Glutamatergic neuron (in vitro differentiated cells): ENCODE measurements at places on chromosomes 1 and 21.

- no peak for DNase-seq
Observed at GRCh38 chr1:77817368-77818209, 38.1 kb downstream of the MIGA1 start.

GRCh38 chr1:23601968-23602876, 42.9 kb upstream of the ID3 start:
- no peak for DNase-seq

- DNase-seq: peak; percentile 73
Observed at GRCh38 chr1:39646232-39647081, 7.0 kb upstream of the HEYL start.

DNA sequence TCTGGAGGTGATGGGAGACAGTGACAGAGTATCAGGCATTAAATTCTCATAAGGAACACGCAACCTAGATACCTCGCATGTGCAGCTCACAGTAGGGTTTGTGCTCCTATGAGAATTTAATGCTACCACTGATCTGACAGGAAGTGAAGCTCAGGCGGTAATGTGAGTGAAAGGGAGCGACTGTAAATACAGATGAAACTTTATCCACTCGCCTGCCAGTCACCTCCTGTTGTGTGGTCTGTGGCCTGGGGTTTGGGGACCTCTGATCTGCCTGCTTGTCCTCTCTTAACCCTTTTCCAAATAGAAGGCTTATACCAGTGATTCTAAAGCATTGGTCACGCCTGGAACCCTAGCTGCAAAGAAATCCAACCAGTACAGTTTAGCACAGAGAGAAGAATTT, 15.3 kb downstream of the GABPA start:
- no peak for DNase-seq

DNA sequence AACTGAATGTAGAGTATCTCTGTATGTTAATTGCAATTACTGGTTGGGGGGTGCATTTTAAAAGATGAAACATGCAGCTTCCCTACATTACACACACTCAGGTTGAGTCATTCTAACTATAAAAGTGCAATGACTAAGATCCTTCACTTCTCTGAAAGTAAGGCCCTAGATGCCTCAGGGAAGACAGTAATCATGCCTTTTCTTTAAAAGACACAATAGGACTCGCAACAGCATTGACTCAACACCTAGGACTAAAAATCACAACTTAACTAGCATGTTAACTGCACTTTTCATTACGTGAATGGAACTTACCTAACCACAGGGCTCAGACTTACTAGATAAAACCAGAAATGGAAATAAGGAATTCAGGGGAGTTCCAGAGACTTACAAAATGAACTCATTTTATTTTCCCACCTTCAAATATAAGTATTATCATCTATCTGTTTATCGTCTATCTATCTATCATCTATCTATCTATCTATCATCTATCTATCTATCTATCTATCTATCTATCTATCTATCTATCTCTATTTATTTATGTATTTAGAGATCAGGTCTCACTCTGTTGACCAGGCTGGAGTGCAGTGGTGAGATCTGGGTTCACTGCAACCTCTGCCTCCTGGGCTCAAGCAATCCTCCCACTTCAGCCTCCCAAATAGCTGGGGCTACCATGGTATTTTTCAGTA, 47.8 kb downstream of the CHML start:
- DNase-seq: no peak

GRCh38 chr1:43522776-43523480, 7.8 kb upstream of the PTPRF start:
- DNase-seq: no peak

DNA sequence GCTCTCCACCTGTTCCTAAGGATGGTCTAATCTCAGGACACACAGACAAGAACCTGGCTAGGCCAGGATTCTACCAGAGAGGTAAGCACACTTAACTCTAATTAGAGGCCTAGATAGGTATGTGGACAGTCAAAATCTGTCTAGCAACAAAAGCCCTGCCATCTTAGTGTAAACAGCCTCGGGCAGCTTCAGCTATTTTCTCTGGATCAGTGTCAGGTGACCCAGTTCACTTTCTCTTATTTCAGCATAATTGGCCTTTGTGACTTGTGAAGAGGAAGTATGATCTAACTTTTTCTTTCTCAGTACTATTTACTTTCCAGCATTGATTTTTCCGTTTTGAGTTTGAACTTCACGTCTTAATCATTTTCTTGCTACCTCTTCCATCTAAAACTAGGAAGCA, 217.7 kb downstream of the CRB1 start:
- DNase-seq: no peak

DNA sequence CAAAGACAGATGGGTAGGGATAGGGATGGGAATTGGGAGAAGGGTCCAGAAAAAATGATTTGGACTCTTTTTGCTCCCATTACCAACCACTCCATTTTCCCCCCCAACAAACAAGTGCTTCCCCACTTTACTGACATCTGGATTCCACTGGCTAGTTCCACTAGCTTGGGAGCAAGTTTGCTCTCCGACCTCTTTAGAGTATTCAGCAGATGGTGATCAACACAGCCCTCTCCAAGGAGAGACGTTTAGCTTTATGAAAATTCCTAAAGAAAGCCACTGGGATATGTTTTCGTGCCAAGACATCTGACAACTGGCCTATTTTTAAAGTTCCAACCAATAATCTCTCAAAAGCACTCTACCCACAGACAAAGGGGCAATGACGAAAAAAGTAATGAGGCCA, 50.3 kb downstream of the ITPKB start:
- no peak for DNase-seq

DNA sequence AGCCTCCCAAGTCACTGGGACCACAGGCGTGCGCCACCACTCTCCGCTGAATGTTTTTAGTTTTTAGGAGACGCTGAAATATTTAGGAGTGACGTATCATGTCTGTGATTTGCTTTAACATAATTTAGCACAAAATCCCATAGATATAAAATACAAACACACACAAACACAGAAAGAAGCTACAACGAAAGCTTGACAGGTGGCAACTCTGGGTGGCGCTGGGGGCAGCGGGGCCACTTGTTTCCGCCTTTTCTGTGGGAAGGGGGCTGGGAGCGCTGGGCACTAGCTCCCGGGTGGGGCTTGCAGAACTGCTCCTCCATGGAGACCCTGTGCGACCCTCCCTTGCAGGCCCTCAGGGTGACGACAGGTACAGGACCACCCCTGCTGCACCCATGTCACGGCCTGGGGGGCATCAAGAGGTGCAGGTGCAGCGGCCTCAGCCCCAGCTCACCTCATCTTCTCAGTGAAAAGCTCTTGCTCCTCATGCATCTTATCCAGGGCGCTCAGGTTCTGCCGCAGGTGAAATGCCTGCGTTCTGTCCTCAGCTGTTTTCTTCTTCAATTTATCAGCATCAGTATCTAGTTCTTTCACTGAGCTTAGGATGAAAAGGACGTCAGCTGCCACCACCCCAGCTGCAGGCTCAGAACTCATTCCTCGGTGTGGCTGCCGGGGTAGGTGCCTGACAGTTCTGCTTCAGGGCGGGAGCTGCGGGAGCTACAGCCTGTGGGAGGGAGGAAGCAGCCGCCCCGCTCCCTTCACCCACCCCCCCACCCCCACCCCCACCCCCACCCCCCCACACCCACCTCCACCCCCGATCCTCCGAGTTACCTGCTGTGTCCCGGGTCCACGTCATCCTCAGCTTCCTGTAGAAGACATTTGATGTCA, 15.3 kb downstream of the CFAP74 start:
- no peak for DNase-seq

DNA sequence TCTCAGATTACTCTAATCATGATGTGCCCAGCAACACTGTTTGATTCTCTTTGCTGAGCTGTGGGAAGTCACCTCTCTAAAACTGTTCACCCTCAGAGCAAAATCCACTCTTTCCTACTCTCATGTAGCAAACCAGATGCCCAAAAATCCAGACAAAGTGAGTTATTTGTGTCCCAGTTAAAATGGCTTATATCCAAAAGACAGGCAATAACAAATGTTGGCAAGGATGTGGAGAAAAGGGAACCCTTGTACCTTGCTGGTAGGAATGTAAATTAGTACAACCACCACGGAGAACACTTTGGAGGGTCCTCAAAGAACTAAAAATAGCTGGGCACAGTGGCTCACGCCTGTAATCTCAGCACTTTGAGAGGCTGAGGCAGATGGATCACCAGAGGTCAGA, 384.0 kb downstream of the HHIPL2 start:
- DNase-seq: no peak

DNA sequence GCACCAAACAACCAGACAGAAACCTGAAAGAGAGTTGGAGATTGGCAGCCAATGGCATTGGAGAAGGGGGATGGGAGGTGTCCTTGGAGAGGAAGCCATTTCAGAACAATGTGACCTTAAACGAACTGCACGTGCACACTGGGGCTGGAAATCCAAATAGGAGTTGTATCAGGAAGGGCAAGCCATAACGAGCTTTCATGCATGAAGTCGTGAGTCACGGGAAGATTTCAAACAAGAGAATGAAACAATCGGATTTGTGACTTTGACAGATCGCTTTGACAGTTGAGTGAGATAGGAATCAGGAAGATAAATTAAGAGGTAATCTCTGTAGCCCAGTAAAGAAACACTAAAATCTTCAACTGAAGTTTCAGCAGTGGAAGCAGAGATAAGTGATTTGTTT, 445.8 kb upstream of the ZP4 start:
- DNase-seq: no peak

GRCh38 chr1:66693856-66694255, 58.4 kb upstream of the DYNLT5 start:
- DNase-seq: no peak

DNA sequence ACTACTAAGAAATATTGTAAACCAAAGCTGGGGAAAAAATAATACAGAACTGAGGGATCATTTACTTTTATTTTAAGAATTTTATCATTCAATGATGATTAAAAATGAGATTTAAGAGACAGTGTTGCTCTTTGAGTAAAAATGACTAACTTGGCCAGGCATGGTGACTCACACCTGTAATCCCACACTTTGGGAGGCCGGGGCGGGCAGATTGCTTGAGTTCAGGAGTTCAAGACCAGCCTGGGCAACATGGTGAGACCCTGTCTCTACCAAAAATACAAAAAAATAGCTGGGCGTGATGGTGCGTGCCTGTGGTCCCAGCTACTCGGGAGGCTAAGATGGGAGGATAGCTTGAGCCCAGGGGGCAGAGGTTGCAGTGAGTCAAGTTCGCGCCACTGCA, 21.8 kb upstream of the PLEKHO1 start:
- DNase-seq: no peak

- DNase-seq: no peak
Observed at GRCh38 chr1:17350083-17350482, 21.9 kb upstream of the PADI6 start.

DNA sequence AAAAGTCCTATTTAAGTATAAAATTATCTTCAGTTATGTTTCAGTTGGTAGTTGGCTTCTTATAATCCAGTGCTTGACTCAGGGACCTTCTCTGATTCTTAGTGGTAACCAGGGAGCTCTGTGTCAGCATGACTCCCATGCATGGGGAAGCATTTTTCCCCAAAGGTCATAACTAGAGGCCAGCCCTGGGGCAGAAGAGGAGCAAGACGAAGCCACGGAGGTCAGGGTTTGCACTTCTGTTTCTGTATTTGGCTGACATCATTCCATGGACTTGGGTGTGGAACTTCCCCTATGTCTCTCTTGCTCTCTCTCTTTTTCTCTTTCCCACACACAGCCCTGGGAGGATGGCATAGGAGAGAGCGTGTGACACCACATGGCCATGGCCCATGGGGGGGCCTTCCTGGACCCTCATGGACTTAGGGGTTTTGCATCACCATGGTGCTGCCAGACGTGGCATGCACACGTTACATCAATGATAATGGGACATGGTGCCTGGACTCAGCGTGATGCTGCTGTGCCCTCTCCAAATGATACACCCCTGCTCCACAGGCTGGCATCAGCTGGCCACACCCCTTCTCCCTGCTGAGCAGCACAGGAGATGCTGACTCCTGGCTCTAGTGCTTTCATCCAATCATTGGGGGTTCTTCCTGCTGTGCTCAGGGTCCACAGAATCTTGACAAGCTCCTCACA, 260.5 kb downstream of the KCNJ6 start:
- no peak for DNase-seq

DNA sequence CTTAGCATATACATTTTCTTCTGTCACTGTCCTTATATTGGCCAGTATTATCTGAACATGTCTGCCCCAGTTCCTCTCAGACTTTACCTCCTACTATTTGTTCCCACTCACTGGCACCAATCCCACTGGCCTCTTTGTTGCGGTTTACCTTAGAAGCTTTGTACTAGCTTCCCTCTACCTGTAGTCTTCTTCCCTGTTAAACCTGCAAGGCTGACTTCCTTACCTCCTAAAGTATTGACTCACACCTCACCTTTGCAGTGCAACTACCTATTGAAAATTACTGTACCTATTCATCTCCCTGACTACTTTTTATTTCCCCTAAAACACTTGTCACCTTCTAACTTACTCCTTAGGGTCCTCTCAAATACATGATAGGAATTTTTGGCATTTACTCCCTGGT, 111.1 kb downstream of the CLEC20A start:
- DNase-seq: no peak

- no peak for DNase-seq
Observed at GRCh38 chr1:10429868-10430215, 391 bp upstream of the CENPS start.

GRCh38 chr1:8284127-8284526, 33.8 kb upstream of the SLC45A1 start:
- no peak for DNase-seq

- no peak for DNase-seq
Observed at GRCh38 chr1:24301785-24302175, 17.4 kb upstream of the GRHL3 start.
